ENCODE measurements at places on chromosomes 7 and 10. TPM values are rescaled to one million over a fixed set of nuclear protein-coding genes. Genes with fewer than 3 reads are reported as not detected.

CCDC3 gene
- 1.6 TPM for total RNA-seq

SLC39A12 gene
- total RNA-seq, result not detected

ATRNL1 gene
- total RNA-seq, result 25.9 TPM

DNA sequence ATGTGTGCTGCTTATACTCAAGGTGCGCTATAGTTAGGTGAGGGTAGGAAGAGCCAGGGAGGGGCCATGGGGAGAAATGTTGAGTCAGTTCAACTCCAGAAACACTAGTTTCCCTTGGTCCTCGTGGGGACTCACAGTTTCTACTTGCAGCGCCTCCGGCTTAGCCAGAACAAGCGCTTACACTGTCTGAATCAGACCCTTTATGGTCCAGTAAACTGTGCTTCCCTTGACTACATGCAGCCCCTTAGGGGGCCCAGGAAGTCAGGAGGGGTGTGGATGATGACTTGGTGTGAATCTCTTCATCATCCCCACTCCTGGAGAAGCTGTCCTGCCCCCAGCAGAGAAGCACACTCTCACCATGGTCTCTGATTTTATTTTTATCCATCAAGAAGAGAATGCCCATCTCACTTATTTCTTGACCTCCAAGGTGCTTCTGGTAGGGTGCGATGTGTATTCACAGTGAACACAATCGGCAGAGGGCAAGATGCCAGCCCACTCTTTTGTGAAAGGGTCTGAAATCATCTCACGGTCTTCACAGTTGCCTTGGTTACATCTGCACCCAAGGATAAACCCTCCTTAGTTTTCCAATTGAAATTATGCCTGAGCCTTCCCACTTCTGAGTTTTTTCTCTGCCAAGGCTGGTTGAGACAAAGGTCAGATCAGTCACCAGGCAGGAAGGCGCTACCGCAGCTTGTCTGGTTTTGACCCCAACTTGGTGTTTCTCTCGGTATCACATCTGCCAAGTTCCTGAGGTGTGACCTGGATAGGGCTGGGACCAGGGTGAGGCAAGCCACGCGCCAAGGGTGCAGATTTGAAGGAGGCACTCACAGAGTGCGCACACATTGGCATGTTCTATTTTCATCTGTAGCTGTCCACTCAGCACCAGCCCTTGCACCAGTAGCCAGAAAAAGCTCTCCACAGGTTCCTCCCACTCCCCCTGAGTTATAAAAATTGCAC is 62.7 kb upstream of the LRRC4 start:
- no peak overlapping the region for H3K4me3 ChIP-seq
- H3K27me3 ChIP-seq, result no peaks in the 10 kb centered on the region
- no peaks in the 10 kb centered on the region for H3K4me1 ChIP-seq
- no peak overlapping the region for H3K27ac ChIP-seq

DNA sequence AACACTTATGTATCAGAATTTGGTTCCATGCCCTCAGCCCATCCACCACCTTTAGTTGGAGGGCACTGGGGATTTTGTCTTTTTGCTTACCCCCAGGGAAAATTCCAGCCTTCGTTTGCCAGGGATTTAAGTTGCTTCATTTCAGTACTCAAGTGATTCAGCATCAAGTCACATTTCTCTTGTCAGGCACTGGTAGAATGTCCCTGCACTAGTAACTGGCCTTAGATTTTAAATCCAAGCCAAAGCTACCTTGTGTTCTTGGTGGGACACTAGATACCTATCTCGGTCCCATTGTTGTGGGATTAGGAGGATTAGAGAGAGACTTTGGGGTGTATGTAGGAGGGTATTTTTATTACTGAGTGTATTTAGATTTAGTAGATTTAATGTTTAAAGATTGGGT is 613.1 kb downstream of the SUGCT start:
- H3K27me3 ChIP-seq, result no peaks in the 10 kb centered on the region
- no peak overlapping the region for H3K4me3 ChIP-seq
- H3K4me1 ChIP-seq, result peaks cover 11% of the 10 kb centered on the region

DNA sequence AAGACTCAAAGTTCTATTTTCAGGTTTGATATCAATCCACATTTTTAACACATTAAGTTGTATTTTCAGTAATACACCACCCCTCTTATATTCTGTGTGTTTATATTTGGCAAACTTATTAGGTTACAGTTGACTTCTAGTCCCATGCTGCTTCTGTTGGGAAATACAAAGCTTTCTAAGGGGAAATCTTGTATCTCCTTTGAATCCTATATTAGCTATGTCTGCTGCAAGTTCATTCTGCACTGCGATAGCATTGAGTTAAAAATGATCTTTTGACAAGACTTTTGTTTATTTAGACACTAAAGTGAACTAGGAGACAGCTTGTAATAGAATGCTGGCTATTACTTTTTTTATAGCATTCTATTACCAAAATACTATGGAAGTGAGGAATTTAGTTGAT is 625.1 kb upstream of the ANKRD30A start:
- H3K4me3 ChIP-seq, result no peak overlapping the region
- no peaks in the 10 kb centered on the region for H3K36me3 ChIP-seq
- no peaks in the 10 kb centered on the region for H3K27me3 ChIP-seq
- H3K4me1 ChIP-seq, result no peaks in the 10 kb centered on the region
- no peak overlapping the region for H3K27ac ChIP-seq

- no peak for DNase-seq
- H3K4me1 ChIP-seq, result no peaks in the 10 kb centered on the region
- no peak overlapping the region for H3K4me3 ChIP-seq
Measured at GRCh38 chr10:46223064-46223480, 63.7 kb upstream of the ANTXRL start.
